ENCODE measurements at places on chromosomes 2 and 18.

DNA sequence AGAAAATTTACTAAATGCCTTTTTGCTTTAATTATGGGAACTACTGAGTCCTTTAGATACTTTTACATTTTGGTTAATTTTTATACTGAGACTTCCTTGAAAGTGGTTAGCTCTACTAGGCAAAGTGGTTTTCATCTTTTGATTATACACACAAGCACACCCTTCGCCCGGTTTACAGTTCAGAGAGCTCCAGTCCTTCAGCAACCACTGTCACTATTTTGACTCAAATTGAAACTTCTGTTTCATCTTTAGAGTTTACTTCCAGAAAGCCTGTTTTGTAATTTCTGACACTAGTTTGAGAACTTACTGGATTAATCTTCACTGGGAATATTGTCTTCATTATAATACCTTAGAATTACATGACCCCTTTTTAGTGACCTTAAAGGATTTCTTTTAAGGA, 140.3 kb upstream of the FOSL2 start:
- no peaks in the 10 kb centered on the region for H3K27me3 ChIP-seq
- DNase-seq = no peak
- H3K36me3 ChIP-seq = no peaks in the 10 kb centered on the region
- peaks cover 9% of the 10 kb centered on the region for H3K4me1 ChIP-seq
- H3K27ac ChIP-seq = no peak overlapping the region

DNA sequence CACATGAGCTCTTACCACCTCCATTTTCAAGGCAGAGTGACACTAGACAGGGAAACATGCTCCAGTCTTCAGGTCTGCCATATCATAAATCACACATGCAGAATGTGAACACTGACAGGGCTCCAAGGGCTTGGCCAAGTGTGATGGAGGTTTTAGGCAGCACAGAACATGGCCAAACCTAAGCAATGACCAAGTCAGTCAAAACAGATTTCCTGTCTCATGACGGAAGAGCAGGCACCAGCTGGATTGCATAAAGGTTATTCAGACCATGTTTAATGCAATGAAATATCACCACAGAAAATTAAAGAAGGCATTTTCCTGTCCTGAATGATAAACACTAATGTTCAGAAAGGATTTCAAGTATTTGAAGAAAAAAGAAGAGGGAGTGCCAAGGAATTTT, 72.5 kb downstream of the SUMO1 start:
- H3K4me3 ChIP-seq = no peak overlapping the region
- peaks cover 10% of the 10 kb centered on the region for H3K4me1 ChIP-seq
- no peak for DNase-seq
- peak overlapping the region; percentile 32 for H3K27ac ChIP-seq
- H3K36me3 ChIP-seq = no peaks in the 10 kb centered on the region
- no peaks in the 10 kb centered on the region for H3K27me3 ChIP-seq

DNA sequence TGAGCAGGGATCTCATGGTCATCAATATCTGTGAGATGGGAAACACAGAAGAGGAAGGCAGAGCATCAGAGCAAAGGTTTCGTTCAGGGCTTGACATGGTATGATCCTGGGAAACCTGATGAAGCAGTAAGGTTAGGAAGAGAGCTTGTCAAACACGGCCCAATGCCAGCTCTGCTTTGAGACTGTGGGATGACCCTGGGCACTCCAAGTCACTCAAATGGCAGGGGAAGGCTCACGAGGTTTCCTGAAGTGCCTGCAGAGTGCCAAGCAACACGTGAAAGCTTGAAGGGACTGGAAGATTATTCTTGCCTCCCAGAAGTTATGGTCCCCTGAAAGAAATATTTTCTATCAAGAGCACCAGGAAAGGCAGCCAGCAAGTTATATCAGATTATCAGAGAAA, 6.5 kb downstream of the MCFD2 start:
- no peak for DNase-seq
- peaks cover 72% of the 10 kb centered on the region for H3K36me3 ChIP-seq
- H3K27me3 ChIP-seq = no peaks in the 10 kb centered on the region
- H3K4me3 ChIP-seq = no peak overlapping the region
- peaks cover 25% of the 10 kb centered on the region for H3K4me1 ChIP-seq

DNA sequence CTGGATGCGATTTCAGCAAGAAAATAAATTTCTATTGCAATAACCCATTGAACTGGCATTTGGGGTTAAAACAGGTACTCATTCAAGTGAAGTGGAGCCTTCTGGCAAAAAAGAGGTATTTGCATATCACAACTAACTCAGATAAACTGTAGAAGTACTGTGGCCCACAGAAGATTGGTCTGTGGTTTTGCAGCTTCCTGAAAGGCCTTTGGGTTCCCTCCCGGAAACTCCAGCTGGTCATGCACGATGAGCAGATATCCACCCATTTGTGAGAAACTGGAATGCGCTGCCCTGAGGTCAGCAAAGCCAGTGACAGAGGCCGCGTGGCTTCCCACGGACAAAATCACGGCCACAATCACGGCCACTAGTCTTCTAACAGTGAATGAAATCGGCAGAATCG, 106.3 kb downstream of the EPHA4 start:
- no peaks in the 10 kb centered on the region for H3K4me1 ChIP-seq
- no peaks in the 10 kb centered on the region for H3K27me3 ChIP-seq
- DNase-seq = no peak
- H3K27ac ChIP-seq = no peak overlapping the region
- no peaks in the 10 kb centered on the region for H3K36me3 ChIP-seq
- no peak overlapping the region for H3K4me3 ChIP-seq

DNA sequence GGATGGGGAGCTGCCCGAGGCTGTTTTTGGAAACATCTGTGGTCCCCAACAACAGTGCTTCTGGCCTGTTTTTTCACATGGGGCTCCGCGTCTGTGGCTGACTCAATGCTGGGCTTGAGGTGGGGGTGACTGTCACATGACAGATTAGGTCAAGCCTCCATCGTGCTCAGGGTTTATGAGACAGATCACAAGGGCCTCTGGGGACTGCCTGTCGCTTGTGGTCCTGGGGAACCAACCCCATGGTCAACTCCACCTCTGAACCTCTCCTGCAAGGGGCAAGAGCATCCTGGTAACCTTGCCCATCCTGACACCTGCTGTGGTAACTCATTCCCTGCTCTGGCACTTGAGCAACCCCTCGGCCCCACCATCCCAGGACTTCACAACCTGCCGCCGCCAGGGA, 47.6 kb upstream of the SH3RF3 start:
- H3K27me3 ChIP-seq = peaks cover 14% of the 10 kb centered on the region
- no peak overlapping the region for H3K27ac ChIP-seq
- H3K36me3 ChIP-seq = no peaks in the 10 kb centered on the region
- H3K4me1 ChIP-seq = no peaks in the 10 kb centered on the region

GRCh38 chr18:12306752-12307700, 1.0 kb upstream of the TUBB6 start:
- peak overlapping the region; percentile 81 for H3K27ac ChIP-seq
- peak; percentile 50 for DNase-seq
- H3K27me3 ChIP-seq = no peaks in the 10 kb centered on the region
- H3K36me3 ChIP-seq = peaks cover 28% of the 10 kb centered on the region
- peak overlapping the region; percentile 78 for H3K4me3 ChIP-seq

- no peaks in the 10 kb centered on the region for H3K4me1 ChIP-seq
- H3K4me3 ChIP-seq = no peak overlapping the region
- no peak overlapping the region for H3K27ac ChIP-seq
- H3K27me3 ChIP-seq = no peaks in the 10 kb centered on the region
- no peak for DNase-seq
- no peaks in the 10 kb centered on the region for H3K36me3 ChIP-seq
Observed at GRCh38 chr2:59232394-59233165, 991.5 kb upstream of the FANCL start.

DNA sequence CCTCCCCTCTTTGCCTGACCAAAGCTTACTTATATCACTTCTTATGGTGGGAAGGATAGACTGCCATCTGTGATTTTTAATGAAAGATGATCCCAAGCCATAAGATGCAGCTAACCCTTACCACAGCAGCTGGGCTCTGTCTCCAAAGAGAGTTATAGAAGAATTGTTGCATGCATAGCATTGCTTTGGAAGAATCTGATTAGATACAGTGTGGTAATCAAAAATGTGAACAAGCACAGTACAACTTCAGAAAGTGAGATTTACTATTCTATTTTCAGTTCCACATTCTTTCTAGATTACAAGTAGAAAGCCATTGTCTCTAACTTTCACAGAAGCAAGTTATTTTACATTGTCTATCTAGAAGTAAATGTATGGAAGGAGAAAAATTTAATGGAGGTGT, 129.0 kb upstream of the ACVR2A start:
- no peak for DNase-seq
- no peak overlapping the region for H3K27ac ChIP-seq
- no peaks in the 10 kb centered on the region for H3K27me3 ChIP-seq
- no peaks in the 10 kb centered on the region for H3K36me3 ChIP-seq
- no peak overlapping the region for H3K4me3 ChIP-seq

- peak; percentile 48 for DNase-seq
- no peak overlapping the region for H3K27ac ChIP-seq
- no peaks in the 10 kb centered on the region for H3K4me1 ChIP-seq
- no peaks in the 10 kb centered on the region for H3K27me3 ChIP-seq
- peak overlapping the region; percentile 85 for H3K4me3 ChIP-seq
Observed at GRCh38 chr2:73232403-73233153, 461 bp downstream of the PRADC1 start.

DNA sequence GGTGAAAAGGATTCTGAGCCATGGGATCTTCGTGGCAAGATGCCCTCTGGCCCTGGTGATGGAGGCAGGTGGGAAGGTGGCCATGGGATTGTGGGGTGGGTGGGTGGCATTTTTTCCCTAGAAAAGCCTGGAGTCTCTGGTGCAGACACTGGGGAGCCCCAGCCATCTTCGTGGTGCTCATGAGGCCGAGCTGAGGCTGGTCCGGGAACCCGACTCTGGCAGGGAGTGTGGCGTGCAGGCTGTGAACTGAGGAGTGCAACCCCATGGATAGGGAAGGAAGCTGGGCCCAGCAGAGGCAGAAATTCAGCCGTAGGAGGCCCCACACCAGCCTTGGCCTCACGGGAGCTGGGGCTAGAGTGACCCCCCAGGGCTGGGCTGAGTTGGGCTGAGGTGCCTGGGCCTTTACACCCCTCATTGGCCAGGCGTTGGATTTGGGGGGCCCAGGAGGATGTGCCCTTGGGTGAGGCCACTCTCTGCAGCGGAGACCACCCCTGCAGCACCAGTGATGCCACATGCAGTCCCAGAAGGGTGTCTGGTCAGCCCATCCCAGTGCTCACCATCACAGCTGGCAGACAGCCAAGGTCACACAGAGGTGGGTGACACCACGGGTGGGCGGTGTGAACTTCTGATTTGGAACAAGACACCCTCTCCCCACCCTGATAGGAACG, 115.6 kb upstream of the HDAC4 start:
- no peak overlapping the region for H3K27ac ChIP-seq
- no peak for DNase-seq
- H3K4me1 ChIP-seq = no peaks in the 10 kb centered on the region
- no peaks in the 10 kb centered on the region for H3K36me3 ChIP-seq

DNA sequence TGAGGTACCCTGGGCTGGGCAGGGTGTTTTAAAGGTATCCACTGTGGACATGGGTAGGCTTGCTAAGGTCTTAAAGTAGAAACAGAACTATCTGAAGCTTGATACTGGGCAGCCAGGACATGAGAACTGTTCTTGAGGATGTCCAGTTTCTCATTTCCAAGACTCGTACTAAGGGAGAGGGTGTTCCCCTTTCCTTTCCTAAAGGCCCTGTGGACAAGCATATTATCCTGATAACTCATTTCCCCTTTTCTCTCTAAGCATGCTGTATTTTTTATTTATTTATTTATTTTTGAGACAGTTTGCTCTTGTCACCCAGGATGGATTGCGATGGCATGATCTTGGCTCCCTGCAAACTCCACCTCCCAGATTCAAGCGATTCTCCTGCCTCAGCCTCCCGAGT, 273.6 kb downstream of the PRKCE start:
- peaks cover 42% of the 10 kb centered on the region for H3K4me1 ChIP-seq
- no peaks in the 10 kb centered on the region for H3K36me3 ChIP-seq
- no peak overlapping the region for H3K27ac ChIP-seq
- H3K4me3 ChIP-seq = no peak overlapping the region
- H3K27me3 ChIP-seq = no peaks in the 10 kb centered on the region
- no peak for DNase-seq

GRCh38 chr2:27965841-27966240, 75.3 kb downstream of the BABAM2 start:
- H3K36me3 ChIP-seq = no peaks in the 10 kb centered on the region
- H3K4me1 ChIP-seq = peaks cover 10% of the 10 kb centered on the region
- no peak overlapping the region for H3K4me3 ChIP-seq
- H3K27me3 ChIP-seq = no peaks in the 10 kb centered on the region

DNA sequence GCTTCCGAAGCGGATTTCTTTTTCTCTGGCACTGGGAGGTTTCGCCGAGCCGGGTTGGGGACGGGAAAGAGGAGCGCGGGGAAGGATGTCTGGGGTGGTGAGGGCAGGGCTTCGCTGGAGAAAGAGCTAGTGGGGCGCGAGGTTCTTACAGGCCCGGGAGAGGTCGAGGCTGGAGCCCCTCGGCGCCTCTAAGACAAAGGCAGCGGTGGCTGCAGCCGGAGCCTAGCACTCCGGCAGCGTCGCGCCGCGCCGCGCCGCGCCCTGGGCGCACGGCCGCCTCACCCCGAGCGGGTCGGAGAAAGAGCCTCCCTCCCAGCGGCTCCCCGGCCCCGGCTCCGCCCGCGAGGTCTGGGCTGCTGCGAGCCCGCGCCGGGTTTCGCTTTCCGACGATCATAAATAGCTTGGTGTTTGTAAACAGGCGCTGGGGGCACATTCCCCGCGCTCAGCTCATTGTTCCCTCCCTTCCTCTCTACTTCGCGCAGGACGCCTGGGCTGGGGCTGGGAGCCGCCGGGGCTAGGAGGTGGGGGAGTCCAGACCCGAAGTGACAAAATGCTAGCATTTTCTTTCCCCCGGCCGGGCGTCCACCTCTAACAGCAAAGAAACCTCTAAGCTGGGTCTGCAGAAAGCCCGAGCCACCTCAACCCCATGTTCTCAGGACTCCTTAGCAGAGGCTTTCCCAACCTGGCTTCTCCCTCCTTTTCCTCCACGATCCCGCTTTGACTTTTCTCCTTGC, 813 bp upstream of the MEIS1 start:
- H3K27ac ChIP-seq = peak overlapping the region; percentile 81
- no peaks in the 10 kb centered on the region for H3K27me3 ChIP-seq
- H3K4me1 ChIP-seq = no peaks in the 10 kb centered on the region

DNA sequence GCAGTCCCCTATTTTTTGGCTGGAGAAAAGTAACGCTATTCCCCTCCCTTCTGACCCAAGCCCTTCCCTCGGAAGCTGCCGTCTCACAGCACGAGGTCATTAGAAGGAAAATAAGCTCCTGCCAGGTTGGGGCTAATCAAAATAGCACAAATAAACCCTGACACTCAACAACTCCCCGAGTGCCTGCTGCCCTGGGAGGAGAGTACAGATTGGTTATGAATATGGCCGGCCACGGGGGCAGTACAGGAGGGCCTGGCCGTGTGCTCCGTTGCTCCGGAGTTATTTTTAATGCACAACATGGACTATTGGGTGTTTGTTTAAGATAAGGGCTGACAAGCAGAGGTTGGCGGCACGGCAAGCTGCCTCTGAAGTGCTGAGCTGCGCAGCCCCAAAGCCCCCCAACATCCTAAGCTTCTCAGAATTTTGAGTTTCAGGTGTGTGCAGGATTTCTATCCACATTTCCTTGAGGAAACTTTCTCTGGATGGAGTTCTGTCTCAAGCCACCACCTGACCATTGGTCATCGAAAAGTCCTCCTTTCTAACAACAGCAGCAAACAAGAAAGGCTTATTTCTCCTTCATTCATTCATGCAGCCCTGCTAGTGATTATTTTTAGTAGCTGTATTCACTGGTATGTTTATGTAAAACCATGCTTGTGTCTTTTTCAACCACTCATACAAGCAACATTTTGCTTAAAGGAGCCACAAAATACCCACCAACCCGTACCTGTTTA, 58.7 kb downstream of the PAX3 start:
- no peak for DNase-seq
- no peak overlapping the region for H3K27ac ChIP-seq
- peaks cover 15% of the 10 kb centered on the region for H3K27me3 ChIP-seq
- H3K4me1 ChIP-seq = no peaks in the 10 kb centered on the region

- H3K27me3 ChIP-seq = peaks cover 6% of the 10 kb centered on the region
- H3K27ac ChIP-seq = no peak overlapping the region
- DNase-seq = no peak
- no peak overlapping the region for H3K4me3 ChIP-seq
Observed at GRCh38 chr18:48334845-48335244, 74.3 kb downstream of the ZBTB7C start.
